Tibial nerve (tissue), 4 donors: ENCODE measurements at places on chromosomes 3 and 15.

- DNase-seq = no peak
Observed at GRCh38 chr15:99455789-99456160, 110.0 kb upstream of the MEF2A start.

- DNase-seq = no peak
Observed at GRCh38 chr3:124315215-124316033, 323.5 kb upstream of the ROPN1 start.

DNA sequence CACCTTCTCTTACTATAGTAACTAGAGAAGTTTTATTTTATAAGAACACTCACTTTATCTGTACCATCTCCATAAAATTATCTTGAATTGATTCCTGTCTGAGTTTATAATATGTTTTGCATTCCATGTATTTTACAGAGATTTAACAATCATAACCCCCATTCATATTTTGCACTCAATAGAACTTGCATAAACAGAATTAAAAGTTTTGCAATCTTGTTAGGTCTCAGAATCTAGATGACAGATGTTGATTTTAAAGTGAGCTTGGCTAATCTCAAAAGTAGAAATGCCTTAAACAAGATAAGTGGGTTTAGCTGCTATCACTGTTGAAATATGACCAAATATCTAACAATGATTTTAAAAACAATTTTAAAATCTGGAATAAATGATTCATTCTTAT is 107.9 kb upstream of the EPHA6 start:
- no peak for DNase-seq

DNA sequence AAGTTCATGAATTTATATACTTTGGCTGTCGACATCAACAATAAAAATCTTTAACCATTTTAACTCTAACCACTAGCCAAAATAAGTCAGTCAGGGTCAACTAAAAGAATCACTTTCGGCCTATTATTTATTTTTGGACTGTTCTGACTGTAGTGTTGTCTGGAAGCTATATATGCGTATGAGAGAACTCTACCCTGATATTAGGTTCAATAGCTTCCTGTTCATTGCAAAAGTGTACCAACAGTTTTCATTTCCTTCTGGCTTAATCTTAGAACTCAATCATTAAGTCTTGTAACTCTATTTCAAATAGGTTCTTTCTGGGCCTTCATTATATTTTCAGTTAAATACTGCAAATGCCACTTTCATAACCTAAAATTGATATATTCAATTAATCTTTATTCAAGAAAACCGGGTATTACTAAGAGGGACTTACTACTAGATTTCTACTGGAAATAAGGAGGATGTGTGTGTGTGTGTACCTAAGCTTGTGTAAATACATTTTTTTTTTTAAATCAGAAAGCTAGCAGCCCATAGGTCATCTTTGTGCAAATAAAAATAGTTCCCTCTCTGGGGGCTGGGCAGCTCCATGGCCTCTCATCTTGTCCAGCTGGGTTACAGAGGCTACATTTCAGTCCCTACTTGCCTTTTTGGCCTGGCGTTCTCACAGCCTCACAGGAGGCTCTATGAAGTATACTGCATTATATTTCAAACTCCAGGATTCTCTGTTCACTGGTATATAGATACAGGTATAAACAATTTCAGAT is 5.8 kb downstream of the SERPINI2 start:
- DNase-seq = no peak

DNA sequence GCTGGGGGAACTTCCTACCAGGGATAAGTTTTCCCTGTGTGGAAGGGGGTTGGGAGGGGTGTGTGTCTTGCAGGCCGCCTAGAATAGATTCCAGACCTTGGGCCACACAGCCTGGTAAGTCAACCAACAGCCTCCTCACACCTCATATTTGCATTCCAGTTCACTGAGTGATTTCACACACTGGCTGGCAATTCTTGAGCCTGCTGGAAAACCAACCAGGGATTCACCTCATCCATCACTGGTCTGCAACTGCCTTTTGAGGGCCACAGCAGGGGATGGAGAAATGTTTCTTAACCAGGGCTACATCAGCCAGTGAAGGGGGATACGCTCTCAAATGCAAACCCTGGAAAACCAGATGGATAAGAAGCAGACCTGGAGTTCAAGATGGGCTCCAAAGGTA is 2.0 kb downstream of the FSTL1 start:
- DNase-seq = peak; percentile 15

- no peak for DNase-seq
Observed at GRCh38 chr3:87627316-87627715, 350.9 kb upstream of the POU1F1 start.

DNA sequence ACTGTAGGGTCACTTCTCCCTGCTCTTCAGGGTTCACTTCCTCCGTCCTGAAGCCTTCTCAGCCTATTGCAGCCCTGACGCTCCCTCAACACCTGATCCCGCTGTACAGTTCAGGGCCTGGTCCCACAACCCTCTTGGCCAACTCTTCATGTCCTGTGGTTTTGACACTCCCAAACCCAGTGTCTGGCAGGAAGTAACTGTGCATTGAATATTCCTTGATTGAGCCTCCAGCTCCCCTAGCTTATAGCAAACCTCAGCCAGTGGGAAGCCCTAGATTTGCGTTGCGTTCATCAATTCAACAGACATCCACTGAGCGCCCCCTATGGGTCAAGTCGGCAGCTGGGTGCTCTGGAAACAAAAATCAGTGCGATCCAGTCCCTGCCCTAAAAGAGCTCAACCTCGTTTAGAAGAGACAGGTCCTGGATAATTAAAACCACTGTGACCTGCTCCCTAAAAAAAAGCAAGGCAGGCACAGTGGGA is 13.5 kb downstream of the UBAP1L start:
- peak; percentile 67 for DNase-seq

GRCh38 chr3:10004506-10004905 is 17.9 kb upstream of the EMC3 start:
- no peak for DNase-seq
